Hippocampal formation (tissue), 2 donors: ENCODE measurements at places on chromosomes 16 and 17.

GRCh38 chr17:40803617-40804082 is 3.9 kb upstream of the KRT28 start:
- DNase-seq, result peak; percentile 13

- DNase-seq, result no peak
Observed at GRCh38 chr17:8133399-8133798, 9.5 kb upstream of the HES7 start.

DNA sequence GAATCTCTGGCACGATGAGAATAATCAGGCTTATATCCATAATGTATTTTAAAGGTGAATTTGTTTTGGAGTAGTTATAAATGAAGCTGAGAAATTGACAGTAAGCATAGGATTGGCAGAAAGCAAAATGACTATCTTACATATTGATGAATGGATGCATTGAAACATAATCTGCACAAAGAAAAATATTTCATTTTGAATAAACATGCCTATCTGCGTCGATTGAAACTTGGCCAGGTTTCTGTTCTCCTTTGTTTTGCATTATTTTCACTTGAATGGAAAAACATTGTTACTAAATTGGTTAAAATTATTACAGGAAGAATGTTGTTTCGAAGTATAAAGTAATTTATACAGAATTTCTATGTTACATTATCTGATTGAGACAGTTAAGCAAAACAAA is 128.2 kb downstream of the USP22 start:
- no peak for DNase-seq

DNA sequence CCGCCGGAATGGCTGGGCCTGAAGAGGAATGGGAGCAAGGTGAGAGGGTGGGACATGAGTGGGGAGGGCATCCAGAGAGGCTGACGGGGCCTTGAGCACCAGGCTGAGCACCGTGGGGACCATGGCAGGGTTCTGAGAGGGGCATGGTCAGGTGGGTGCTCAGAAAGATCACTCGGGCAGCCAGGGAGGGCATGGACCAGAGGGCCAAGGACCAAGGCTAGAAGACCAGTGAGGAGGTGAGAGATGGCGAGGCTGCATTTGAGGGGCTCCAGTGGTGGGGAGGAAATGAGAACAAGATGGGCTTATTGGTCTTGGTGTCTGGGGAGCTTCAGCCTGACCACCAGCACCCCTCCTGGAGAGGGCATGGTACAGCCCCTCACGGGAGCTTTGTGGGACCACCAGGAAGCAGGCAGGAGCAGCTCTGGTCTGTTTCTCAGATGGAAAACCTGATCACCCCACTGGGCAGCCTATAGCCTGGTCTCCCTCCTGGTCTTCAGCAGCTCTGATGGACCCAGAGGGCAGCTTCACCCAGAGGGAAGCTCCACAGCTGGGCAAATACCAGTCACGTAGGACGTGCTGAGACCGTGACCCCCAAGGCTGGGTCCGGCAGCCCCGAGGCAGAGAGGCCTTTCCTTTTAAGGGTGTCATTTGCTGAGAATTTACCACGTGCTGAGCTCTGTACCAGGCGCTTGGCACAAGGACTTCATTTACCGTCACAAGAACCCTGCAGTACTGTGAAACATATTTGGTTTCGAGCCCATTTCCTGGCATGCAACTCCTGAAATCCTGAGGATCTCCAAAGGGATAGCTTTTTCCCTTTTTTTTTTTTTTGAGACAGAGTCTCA is 11.4 kb upstream of the NCBP3 start:
- DNase-seq, result no peak
